ENCODE measurements at places on chromosomes 2 and 18.
A peak's percentile ranks its signal among the peaks of the same experiment; 100 is the strongest.

GRCh38 chr2:11996618-11997017, 250.2 kb downstream of the LPIN1 start:
- DNase-seq, result no peak

DNA sequence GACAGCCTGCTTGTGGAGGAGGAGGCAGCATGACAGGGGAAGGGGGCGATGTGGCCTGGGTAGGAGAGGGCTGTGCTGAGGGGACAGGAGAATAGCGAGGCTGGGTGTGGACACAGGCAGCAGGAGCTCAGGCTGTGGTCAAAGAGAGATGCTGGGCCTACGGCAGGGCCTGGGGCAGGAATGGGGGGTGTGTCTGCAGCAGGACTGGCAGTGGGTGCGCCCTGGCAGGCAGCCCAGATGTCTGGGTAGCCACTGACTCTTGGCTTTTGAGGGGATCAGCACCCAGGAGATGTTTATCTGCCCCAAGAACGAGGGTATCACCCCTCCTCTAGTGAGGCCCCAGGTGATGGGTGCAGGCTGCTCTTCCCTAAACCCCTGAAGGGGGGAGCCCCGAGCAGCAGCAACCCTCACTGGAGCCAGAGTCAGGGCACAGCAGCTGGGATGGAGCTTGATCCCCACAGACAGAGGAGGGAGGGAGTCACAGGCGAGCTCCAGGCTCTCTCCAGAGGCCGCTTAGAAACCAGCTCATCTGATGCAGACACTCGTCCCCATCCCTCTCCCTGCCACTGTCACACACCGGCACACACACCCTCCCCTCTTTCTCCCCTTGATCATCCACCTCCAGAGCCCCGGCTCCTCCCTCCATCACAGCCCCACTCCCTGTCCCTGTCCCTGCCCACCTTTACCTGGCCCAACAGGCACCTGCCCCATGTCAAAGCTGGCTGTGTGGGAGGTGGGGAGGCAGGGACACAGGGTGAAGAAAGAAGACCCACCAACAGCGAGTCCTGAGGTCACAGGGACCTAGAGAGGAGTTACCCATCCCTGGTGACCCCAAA, 29.8 kb upstream of the TNS1 start:
- DNase-seq, result no peak

GRCh38 chr2:51903728-51904127, 871.8 kb upstream of the NRXN1 start:
- DNase-seq, result no peak

DNA sequence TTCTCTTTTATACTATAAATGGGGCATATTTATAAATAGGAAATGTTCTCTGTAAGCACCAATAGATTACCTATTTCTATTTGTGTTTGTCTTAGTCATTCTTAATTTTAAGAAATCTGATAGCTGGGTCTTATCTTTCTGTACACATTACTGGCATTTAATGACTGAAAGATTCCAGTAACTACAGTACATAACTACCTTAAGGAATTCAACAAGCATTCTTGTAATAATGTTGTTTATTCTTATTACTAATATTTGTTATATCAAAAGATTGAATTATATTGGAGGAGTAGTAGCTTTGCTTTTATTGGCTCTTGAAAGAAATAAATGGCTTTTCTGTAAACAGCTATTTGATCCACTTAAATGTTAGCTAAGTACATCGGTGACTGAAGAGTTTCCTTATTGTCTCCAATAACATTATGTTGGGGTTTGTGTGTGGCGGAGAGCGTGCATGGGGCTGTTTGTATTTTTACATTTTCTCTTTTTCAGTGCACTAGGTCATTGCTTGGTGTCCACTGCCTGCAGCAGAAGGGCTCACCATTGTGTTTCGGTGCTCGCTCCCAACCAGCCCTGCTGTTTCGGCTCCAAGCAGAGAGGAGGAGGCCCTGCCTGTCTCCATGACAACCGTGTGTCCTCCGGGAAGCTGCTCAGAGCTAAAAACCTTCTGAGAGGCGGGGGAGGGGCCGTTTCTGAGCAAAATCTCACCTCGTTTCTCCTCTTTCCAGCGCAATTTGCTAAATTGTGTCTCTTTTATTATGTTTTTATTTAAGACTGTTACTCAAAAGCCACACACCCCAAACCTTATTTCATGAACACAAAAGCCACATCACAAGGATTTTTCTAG, 112.5 kb upstream of the SLC38A11 start:
- peak; percentile 99 for DNase-seq

DNA sequence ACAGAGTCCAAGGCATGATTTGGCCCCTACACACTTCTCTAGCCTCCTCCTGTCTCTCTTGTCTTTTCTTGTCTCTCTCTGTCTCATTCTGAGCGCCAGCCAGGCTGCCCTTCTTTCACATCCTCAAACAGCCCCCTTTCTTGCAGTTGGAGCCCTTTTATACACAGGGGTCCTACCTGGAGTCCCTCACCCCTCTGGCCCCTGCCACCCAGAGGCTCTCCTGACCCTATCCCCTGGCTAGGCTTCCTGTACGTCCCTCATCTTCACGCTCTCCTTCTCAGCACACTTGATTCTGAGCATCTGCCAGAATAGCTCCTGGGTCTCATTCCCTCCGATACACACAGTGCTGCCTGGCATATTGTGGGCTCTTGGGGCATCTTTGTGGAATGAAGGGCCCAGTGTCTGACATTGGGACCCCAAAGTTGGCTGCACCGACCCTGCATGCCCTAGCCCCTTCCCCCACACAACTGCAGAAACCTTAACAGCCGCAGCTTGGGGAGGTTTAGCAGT, 261.9 kb downstream of the DYSF start:
- no peak for DNase-seq

DNA sequence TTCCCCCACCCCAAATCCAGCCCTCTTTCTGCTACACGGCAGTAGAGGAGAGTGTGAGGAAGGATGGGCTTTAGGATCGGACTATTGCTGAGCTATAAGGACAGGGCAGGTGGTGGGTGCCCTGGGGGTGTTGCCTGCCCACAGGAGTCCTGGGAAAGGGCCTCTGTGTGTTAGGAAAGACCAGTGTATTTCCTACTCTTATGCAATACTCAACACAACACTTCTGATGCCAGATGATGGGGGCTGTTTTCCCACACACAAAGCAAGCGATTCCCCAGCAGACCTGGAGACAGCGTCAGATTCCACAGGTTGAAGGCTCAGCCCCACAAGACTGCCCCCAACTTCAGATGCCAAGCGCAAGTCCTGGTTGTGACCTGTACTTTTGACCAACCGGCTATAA, 91.0 kb upstream of the LCLAT1 start:
- DNase-seq, result no peak

GRCh38 chr2:171319164-171319810, 114.5 kb downstream of the METTL8 start:
- DNase-seq, result no peak

DNA sequence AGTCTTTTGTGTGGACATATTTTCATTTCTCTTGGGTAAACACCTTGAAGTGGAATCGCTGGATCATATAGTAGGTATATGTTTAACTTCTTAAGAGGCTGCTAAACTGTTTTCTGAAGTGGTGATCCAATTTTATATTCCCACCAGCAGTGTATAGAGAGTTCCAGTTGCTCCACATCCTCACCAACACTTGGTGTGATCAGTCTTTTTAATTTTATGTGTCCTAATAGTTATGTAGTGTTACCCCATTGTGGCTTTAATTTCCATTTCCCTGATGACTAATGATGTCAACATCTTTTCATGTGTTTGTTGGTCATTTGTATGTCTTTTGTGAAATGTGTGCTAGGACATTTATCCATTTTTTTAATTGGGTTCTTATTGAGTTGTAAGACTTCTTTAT, 56.9 kb downstream of the DGKD start:
- DNase-seq, result no peak

DNA sequence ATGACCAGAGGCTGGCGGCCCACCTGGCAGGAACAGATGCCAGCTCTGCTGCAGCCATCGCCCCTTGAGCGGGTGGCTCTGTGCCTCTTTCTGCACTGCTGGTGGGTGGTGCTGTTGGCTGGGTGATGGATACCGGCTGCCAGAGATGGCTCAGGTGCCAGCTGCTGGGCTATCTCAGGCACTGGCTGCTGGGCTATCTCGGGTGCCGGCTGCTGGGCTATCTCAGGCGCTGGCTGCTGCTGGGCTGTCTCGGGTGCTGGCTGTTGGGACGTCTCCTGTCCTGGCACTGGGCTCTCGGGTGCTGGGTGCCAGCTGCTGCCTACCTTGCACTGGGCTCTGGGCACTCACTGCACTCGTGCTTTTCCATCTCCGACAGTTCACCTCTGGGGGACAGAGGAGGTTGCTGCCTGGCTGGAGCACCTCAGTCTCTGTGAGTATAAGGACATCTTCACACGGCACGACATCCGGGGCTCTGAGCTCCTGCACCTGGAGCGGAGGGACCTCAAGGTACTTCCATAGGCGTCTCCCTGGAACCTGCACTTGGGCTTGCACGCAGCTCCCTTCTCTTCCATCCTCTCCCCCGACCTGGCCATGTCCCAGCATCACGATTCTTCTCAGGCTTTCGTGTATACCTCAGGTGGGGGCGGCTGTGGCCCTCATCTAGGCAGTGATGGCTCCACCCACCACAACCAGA, 98.4 kb downstream of the USP40 start:
- DNase-seq, result no peak

DNA sequence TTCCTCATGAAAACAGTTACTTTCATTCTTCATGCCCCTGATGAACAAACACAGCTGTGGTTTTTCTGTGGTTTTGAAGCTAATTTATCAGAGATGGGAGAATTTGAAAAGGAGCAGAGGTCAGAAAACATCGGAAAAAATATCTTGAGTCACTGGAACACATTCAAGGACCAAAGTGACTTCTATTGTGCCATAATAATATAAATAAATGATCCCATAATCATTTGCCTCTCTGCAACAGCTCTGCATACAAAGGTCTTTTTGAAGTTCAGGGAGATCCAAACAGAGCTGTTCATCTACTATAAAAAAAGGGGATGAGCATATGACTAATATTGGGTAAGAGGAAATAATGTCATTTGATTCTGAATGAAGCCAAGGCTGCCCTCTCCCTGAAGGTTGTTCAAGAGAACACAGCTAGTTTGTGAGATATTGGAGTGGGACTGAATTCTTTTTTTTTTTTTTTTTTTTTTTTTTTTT, 201.3 kb upstream of the GALNT5 start:
- peak; percentile 66 for DNase-seq

GRCh38 chr2:47283659-47284058, 119.3 kb upstream of the MSH2 start:
- DNase-seq, result no peak

GRCh38 chr2:195711478-195711877, 54.5 kb downstream of the SLC39A10 start:
- DNase-seq, result no peak

- peak; percentile 94 for DNase-seq
These were observed 58.5 kb upstream of the COPS8 start for GRCh38 chr2:237026981-237027711.

- no peak for DNase-seq
These were observed 127.5 kb upstream of the SLC1A4 start for GRCh38 chr2:64861452-64862397.

DNA sequence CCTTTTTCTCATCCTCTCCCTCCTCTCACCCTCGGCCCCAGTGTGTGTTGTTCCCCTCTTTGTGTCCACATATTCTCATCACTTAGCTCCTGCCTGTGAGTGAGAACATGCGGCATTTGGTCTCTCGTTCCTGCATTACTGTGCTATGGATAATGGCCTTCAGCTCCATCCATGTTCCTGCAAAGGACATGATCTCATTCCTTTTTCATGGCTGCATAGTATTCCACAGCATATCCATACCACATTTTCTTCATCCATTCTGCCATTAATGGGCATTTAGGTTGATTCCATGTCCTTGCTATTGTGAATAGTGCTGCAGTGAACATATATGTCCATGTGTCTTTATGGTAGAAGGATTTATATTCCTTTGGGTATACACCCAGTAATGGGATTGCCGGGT, 10.8 kb upstream of the NCOA1 start:
- no peak for DNase-seq

GRCh38 chr2:229852565-229852964, 69.2 kb downstream of the TRIP12 start:
- DNase-seq, result no peak

GRCh38 chr2:200985799-200986198, 22.3 kb upstream of the ORC2 start:
- DNase-seq, result no peak

GRCh38 chr18:10690366-10690765, 164.5 kb downstream of the NAPG start:
- DNase-seq, result no peak

DNA sequence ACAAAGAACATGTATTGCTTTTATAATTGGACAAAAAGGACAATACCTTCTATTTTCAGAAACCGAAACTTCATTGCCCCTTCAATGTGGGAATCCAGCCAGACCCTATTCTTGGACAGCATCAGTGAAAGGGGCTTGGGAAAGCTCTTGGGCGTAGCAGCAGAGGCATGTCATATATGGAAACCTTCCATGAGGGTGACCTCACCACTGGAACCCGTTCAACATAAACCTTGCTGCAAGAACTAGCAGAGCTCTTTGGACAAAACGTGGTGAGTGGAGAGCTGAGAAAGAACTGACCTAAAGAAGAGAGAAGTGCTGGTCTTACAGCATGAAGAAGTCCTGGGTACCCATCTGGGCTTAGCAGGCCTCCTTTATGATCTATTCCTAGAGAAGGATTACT, 22.7 kb upstream of the ACTG2 start:
- no peak for DNase-seq

DNA sequence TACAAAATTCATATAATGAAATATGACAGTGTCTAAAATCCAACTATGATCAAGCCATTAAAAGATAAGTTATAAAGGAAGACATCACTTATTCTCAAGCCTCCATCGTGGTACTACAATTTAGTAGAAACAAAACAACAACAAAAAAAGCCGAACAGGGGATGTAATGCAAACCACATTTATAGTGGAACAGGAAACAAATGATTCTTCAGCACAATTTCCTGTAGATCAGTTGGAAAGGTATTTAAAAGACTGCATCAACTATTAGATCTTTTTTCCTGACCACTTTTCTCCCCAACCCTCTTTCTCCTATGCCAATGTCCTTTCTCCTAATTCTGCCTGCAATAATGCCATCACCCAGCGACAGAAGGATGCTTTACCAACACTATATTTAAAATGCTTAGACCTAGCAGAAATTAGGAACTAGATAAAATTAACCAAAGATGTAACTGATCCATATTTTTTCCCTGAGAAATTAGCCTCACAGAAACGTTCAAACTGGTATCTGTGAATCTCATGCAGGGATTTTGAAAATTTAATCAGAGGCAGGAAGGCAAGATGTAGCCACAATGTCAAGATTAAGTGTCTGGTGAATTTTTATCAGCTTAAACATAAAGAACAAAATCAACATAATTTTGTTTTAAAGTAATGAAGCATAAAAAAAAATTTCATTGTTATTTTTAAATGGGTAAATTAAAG, 271.4 kb downstream of the TCF4 start:
- DNase-seq, result no peak

DNA sequence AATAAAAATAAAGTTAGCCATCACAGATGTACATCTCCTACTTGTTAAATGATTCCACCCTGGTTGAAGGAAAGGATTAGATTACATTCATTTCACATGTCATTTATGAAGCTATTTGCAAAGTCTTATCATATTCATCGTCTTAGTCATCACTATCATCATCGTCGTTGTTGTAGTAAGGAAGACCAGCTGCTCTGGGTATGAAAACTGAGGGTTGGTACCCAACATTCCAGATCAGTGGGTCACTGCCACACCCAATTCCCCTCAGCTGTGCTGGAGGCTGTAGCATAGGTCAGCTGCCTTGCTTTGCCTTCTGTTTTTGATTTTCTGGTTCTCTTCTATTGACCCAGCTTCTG, 20.9 kb upstream of the CCBE1 start:
- no peak for DNase-seq

- DNase-seq, result no peak
These were observed 38.7 kb downstream of the NGEF start for GRCh38 chr2:232974396-232974795.

- DNase-seq, result no peak
These were observed 200.9 kb upstream of the EPAS1 start for GRCh38 chr2:46096260-46096659.

- DNase-seq, result no peak
These were observed 58.2 kb downstream of the SERPINB8 start for GRCh38 chr18:64027931-64028695.
